ENCODE measurements at places on chromosomes 4 and X.

DNA sequence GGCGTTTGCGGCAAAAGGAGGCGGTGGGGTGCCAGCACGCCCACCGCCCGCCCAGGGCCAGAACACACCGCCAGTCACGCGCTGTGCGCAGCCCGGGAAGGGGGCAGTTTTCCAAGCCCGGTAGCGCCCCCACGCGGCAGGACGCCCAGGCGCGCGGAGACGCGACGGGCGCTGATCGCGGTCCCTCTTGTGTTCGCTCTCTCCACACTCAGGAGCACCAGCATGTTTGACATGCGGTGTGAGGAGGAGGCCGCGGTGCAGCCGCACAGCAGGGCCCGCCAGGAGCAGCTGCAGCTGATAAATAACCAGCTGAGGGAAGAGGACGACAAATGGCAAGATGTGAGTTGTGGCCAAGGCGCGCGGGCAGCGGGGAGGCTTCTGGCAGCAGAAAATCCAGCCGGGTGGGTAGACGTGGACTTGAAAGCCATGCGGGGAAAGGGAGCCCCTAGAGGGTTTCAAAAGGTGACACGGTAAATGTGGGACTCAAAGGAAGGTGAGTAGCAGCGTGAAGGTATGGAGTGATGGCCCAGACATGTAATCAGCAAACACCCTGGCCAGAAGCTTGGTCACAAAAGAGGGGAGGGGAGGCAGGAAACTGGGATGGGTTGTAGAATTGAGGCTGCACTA is 104.1 kb downstream of the PHOX2B start:
- DNase-seq: no peak

- no peak for DNase-seq
Measured at GRCh38 chr4:71389149-71389827, 50.5 kb downstream of the SLC4A4 start.

DNA sequence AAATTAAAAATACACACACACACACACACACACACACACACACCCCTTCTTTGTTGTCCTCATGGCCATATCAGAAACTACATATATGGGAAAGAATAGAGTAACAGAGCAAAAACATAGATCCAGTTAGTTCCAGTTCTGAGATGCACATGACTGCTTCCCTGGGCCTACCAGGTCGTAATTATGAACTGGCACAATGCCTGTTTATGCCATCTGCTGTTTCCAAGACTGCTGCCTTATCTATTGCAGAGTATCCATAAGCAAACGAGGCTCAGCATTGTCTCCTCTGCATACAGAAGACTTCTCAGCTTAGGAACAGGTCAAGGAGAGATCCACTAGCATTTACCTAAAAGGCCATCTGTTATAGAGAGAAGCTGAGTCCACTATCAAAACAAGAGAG is 789.0 kb downstream of the TECRL start:
- DNase-seq: no peak

DNA sequence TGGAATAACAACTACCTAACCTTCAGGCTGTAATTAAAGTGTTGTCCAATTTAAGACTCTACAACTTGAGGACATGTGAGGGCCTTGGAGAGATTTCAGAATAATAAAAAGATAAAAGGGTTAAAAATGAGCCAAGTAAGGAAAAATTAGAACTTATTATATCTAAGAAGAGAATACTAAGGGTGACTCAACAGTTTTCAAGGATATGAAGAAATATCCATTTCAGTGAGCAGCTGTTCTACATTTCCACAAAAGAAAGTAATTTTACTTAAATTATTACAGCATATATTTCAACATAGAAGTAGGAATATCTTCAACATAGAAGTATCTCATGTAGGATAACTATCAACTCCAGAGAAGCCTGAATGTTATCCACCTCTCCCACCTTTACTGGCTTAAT is 11.3 kb downstream of the SNX12 start:
- no peak for DNase-seq

Measured in activated CD8-positive, alpha-beta memory T cell treated with anti-CD3 and anti-CD28 coated beads for 4 hours (primary cell).